ENCODE measurements at places on chromosomes 5 and 9. TPM values are rescaled to one million over a fixed set of nuclear protein-coding genes. Genes with fewer than 3 reads are reported as not detected.

The RFESD gene
- 1.2 TPM for total RNA-seq

The TSSK1B gene
- not detected for total RNA-seq

The PCDHB14 gene
- total RNA-seq = 3.5 TPM

The NMUR2 gene
- not detected for total RNA-seq

The F2RL2 gene
- total RNA-seq = not detected

The PCDHB4 gene
- total RNA-seq = 3.2 TPM

The GBGT1 gene
- 27.9 TPM for total RNA-seq

The FYB1 gene
- 13.2 TPM for total RNA-seq

The IL17B gene
- total RNA-seq = not detected

The FBLL1 gene
- total RNA-seq = not detected

The GABRP gene
- total RNA-seq = 0.69 TPM

Data from omental fat pad (tissue), 4 donors.